ENCODE measurements at places on chromosomes 5 and 9.

- no peak for DNase-seq
Observed at GRCh38 chr9:131271506-131271931, 4.8 kb downstream of the FAM78A start.

GRCh38 chr9:136081826-136082495 lies 13.1 kb downstream of the NACC2 start:
- DNase-seq, result no peak

DNA sequence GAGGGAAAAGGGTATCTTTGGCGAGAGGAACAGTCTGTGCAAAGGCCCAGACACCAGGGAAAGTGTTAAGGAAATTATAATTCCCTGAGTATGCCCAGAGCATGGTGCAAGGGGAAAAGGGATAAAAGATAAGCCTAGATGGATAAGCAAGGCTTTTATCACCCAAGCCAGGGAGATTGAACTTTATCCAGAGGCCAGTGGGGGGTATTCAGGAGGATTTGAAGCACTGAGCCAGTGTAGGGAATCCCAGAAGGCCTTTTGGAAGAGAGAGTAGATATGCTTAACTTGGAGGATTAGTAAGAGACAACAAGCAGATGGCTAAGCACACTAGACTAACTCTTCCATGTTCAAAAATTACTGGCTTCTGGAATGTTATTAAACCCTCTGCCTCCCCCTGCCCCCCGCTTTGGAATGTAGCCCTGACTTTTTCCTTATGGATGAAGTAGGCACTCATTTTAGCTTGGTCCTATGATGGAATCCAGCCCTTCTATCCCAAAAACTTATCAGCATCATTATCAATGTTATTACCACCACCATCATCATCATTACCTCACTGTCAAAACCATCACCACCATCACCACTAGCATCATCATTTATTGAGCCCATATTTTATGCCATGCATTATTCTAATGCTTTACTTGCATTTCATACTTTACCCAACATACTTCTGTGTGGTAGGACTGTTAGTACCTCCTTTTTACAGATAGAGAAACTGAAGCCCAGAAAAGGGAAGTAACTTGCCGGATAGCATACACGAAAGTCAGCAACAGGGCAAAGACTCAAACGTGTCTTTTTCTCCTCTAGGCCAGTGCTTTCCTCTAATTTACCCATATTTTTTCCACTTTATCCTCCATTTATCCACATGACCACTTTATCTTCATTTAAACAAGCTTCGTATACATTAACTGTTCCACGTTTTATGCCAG lies 237.0 kb downstream of the PAPPA start:
- no peak for DNase-seq

DNA sequence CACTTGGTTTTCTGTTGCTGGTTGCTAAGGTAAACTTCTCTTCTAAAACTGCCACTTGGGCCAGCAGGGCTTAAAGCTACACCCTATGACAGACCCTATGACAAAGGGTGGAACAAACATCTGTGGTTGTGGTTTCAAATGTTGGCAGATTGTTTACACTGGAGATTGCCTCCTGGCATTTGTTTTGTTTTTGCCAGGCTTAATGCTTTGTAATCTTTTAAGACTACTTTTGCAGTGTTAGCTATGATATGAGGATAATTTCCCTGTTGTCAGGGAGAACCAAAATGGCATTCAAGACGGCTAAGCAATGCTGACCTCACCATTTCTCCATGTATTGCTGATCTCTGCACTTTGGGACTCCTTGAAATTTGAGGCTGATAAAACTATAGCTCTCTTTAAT lies 50.3 kb downstream of the MAMDC2 start:
- DNase-seq, result no peak

DNA sequence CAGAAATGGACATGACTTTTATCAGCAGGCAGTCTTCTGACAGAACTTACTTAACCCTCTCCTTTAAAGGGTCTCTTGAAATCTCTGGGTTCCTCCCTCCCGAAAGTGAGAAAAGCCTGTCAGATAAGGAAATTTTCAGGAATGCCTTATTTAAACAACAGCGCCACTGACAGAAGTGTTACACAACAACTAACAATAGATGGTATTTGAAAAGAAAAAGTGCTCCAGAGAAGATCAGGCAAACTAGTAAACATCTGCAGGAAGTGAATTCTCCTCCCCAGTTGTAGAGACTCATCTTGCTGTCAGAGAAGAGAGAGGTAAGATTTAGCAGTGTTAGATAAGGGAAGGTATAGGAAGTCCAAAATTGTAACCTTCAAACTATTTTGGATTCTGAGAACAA lies 107.2 kb upstream of the NFIL3 start:
- DNase-seq, result no peak

Measured in NCI-H1417 treated with DMSO at 0.1 percent for 48 hours (cell line).